ENCODE measurements at places on chromosomes 7 and 10.
A peak's percentile ranks its signal among the peaks of the same experiment; 100 is the strongest.

- no peak for DNase-seq
Measured at GRCh38 chr7:115289971-115290370, 368.1 kb downstream of the MDFIC start.

GRCh38 chr10:47041396-47042198 lies 130.4 kb downstream of the PTPN20 start:
- DNase-seq = no peak

- DNase-seq = no peak
Measured at GRCh38 chr10:70753841-70754621, 31.1 kb downstream of the TBATA start.

DNA sequence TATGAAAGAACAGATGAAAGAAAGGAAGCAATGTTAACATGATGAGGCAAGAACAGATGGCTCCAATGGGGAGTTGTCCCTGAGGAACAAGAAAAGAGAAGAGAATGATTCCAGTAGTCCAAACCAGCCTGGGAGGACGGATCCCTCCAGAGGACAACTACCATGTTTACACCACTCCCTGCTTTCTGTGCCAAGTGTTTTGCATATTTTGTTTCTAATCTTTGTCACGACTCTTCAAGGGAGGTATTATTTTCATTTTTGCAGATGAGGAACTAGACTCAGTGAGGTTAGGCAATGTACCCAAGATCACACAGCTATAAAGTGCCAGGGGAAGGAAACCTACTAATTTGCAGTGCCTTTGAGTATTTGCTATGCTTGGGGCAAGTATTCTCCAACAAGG lies 116.2 kb downstream of the PARP12 start:
- no peak for DNase-seq

GRCh38 chr7:43309706-43310022 lies 197.2 kb downstream of the HECW1 start:
- no peak for DNase-seq

- DNase-seq = peak; percentile 86
Measured at GRCh38 chr10:101287997-101288635, 58.9 kb upstream of the LBX1 start.

DNA sequence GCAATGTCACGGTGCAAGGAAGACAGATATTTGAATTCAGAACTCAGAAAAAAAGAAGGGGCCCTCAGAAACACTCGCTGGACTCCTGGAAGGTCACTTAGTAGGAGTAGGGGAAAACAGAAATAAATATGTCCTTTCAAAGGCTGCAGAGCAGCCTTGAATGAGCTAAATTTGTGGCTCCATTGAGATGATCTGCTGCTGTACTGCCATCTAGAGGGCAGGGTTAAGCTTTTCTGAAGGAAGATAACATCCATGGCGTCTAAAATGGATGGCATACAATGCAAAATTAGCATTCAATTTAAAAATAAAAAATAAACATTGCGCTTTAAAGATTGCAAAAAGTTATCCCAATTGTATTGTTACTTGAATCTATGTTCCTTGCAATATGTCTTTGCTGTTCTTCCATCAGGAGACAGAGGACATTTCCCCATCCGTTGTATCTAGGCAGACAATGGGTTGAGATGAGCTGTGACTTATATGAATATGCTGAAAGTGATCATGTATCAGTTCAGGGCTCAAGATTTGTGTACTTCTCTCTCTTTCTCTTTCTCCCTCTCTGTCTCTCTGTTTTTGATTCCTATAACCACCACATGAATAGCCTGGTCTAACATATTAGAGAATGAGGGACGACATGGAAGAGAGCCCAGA lies 642.2 kb downstream of the SH2D4B start:
- peak; percentile 18 for DNase-seq

GRCh38 chr10:19683356-19683755 lies 132.9 kb upstream of the PLXDC2 start:
- no peak for DNase-seq

- DNase-seq = no peak
Measured at GRCh38 chr10:11225935-11226334, 208.3 kb downstream of the CELF2 start.

DNA sequence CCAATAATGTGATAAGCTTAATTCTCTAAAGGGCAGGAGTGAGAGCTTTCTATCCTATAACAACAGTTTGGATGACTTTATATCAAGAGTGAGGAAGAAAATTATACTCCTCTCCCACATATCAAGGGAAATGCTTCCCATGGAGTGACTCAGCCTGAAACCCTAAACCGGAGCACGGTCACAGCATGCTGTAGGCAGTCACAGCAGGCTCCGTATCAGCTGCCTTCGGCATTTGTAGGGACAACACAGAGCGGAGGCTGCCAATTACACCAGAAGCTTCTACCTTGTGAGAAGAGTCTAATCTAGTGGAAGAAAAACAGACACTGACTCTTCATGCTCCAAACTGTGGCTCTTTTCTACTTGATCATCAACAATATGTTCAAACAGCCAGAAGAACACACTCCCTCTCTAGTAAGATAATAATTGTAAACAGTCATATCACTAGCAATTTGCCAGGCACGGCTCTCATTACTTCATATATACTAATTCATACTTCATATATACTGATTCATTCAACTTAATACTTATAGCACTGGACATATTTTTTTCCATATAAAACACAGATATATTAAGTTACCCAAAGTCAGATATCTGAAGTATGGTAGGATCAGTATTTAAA lies 65.9 kb downstream of the DGKB start:
- DNase-seq = no peak

- DNase-seq = no peak
Measured at GRCh38 chr7:22601812-22602565, 102.0 kb upstream of the STEAP1B start.

- no peak for DNase-seq
Measured at GRCh38 chr10:92969151-92969550, 91.4 kb upstream of the CYP26C1 start.

- DNase-seq = no peak
Measured at GRCh38 chr7:114519240-114519639, 104.6 kb downstream of the FOXP2 start.

GRCh38 chr10:77358656-77359055 lies 279.0 kb downstream of the KCNMA1 start:
- no peak for DNase-seq

GRCh38 chr7:30281791-30282190 lies 2.6 kb upstream of the ZNRF2 start:
- DNase-seq = no peak

GRCh38 chr7:41787651-41788350 lies 84.9 kb upstream of the INHBA start:
- DNase-seq = no peak

- DNase-seq = no peak
Measured at GRCh38 chr10:12589291-12589690, 239.9 kb downstream of the CAMK1D start.

DNA sequence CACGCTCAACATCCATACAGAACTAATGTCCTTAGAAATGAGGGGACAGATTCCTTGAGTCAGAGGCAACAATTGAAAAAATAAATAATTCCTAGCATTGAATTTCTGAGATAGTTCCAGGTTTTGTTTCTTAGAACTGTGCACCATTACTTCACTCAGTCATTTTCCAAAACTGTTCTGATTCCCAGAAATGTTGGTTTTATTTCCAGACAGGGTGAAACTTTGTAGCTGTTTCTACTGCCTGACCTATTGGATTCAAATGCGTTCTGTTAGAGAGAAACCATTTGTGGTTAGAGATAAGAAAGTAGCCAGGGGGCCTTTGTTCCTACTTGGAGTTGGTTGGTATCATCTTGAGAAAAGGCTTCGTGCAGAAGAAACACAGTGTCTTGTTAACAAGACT lies 8.1 kb upstream of the DEPP1 start:
- DNase-seq = no peak

GRCh38 chr10:8803992-8804391 lies 749.5 kb downstream of the GATA3 start:
- no peak for DNase-seq

DNA sequence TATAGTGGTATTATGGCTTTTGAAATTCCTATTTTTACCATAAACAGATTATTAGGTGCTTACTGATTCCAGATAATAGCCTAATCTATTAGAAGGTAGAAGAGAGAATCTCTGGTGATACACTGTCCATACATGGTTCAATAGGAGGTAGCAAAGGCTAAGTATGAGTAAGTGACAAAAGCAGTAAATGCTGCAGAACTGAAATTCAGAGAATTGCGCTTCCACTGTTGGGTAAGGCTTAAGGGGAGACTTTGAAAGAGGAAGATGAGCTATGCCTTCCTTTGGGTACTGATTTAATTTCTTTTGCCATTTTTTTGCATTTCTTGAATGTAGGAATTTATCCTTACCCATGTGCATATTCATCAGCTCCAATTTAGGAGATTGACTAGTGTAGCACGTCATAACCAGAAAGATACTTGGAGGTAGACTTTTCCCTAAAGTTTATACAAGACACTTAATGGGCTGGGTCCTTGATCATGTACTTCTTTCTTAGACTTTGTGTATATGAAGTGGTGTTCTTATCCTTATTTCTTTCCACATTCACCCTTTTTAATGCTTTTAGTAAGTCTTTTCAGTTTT lies 15.3 kb downstream of the MKLN1 start:
- no peak for DNase-seq

DNA sequence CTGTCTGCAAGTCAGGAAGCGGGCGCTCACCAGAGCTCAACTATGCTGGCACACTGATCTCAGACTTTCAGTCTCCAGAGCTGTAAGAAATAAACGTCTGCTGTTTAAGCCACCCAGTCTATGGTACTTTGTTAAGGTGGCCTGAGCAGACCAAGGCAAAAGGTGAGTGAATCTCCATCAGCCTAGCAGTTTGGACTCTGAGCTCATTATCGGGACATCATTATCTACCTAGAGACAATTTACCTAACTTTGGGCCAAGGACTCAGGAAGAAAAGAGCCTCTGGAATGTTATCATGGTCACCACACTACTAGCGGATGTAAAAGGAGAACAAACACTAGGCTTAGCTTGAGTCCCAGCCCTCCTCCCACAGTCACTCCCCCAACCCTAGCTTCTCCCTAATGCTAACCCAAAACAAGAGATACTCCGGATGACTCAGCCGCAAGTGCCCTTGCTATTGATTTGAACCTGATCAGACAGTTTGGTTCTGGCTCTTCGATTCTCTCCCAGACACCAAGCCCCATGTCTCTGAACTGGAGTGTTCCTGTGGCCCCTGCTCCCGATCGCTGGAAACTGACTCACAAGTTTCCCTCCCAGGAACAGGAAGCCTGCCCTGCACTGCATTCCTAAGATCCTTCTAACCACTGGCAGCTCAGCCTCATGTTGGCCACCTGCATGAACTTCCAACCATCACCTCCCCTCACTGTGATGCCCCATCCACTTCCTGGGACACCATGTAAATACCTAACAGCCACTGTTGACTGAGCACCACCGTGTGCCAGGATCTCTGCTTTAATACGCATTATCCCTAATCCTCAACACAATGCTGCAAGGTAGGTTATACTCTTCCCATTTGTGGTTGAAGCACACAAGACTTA lies 34.5 kb downstream of the CREB3L2 start:
- no peak for DNase-seq

DNA sequence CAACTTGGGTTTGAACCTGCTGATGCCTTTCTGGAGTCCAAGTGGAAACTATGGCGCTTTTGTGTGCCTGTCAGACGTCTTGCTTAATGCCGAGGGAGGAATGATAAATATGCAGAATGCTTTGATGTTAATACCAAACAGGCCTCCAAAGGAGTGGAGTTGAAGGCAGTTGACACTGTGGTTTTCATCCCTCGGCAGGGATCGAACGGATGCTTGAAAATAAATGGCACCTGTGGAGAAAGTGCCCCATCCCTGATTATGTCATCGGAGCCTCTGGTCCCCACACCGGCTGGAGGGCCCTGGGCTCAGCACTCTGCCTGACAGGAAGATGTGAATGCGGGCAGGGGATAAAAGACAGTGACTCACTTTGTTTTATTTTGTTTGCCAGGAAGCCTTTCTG lies 148.7 kb upstream of the GPR26 start:
- DNase-seq = no peak
